ENCODE measurements at places on chromosomes 11 and 22.

DNA sequence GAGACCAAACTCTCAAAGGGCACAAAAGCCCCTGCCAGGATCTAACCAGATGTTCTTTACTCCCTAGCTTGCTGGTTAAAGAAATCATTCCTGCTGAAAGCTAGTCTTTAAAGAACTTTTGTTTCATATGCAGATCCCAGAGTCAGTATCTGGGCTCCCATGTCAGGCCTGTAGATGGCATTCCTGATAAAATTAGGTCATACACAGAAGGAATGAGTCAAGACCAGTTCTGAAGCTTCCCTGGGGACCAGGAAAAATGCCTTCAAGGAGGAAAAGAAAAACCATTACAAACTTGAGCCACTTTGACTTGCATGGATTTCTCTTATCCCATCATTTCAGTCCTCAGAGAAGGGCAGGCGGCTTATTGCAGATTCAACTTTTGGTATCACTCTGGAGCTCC, 5.9 kb downstream of the DBX1 start:
- no peak for DNase-seq

GRCh38 chr11:2118677-2119076, 20.5 kb downstream of the IGF2 start:
- no peak for DNase-seq

DNA sequence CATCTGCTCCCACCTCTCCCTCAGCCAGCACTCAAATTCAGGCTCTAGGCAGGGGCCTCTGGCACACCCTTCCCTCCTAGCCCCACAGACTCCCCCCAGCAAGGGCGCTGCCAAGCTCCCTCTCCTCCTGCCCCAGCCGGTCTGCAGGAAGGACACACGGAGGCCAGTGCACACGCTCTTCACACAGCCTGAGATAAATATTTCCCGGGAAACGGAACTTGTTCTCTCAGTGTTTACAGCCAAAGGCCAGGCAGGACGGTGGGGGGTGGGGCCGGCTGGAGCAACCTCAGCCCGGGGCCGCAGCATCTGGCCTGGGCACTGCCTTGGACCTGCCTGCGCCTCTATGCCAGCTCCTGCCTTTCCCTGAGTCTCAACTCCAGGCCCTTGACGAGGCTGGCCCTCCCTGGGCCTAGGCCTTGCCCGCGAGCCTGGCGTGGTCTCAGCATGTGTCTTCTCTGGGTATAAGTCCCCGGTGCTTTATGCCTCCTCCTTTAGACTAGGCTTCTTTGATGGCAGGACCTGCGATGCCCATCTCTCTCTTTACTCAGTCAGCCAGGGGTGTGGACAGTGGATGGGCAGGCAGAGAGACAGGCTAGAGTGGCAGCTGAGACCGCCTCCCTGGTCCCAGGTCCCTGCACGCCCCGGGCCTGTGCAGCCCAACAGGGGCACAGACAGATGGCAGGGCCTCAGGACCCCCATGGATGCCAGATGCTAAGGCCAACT, 48.4 kb downstream of the PDE2A start:
- peak; percentile 63 for DNase-seq

DNA sequence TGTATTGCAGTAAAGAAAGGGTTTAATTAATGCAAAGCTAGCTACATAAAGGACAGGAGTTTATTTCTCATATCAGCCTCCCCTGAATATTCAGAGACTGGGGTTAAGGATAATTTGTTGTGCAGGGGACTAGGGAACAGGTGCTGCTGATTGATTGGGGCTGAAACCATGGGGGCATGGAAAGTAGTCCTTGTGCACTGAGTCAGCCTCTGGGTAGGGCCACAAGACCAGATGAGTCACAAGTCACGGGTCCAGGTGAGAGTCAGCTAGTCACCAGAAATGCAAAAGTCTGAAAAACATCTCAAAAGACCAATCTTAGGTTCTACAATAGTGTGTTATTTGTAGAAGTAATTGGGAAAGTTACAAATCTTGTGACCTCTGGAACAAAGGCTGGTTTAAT, 32.9 kb upstream of the SYT13 start:
- no peak for DNase-seq

DNA sequence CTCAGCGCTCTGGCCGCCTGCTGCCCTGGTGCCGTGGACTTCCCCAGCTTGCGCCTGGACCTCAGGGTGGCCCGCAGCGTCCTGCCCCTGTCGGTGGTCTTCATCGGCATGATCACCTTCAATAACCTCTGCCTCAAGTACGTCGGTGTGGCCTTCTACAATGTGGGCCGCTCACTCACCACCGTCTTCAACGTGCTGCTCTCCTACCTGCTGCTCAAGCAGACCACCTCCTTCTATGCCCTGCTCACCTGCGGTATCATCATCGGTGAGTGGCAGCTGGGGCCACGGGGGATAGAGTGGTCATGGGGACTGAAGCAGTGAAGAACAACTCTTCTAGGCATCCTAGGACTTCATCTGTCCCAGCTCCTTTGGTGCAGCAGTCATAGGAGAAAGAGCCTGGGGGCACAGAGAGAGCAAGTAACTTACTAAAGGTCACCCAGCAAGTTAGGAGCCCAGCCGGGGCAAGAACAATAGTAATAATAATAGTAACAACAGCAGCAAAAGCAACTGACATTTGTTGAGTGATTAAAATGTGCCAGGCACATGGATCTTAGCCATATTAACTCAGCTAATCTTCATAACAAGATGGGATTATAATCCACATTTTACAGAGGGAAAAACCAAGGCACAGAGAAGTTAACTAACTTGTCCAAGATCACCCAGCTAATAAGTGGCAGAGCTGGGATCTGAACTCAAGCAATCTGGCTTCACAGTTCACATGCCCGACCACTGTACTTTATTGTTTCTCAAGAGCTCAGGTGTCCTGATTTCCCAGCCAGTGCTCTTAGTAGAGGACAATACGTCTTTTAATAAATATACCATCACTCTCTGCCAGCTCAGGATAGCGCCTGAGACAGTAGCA, 1.4 kb downstream of the SLC35C1 start:
- no peak for DNase-seq

GRCh38 chr11:17229481-17230152, 21.8 kb upstream of the PIK3C2A start:
- no peak for DNase-seq

GRCh38 chr11:44858796-44859527, 91.7 kb downstream of the TP53I11 start:
- no peak for DNase-seq

DNA sequence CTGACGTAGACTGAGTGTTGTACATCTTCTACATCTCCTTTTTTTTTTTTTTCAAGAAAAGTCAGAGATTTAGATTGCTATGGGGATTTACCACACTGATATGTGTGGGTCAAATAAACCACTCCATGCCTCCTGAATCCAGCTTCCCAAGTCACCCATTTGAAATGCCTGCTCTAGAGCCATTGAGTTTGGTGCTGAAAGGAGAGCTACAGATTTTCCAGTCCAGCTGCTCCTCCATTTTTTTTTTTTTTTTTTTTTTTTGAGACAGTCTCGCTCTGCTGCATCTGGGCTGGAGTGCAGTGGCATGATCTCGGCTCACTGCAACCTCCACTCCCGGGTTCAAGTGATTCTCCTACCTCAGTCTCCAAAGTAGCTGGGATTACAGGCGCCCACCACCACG, 115.2 kb upstream of the TIMP3 start:
- no peak for DNase-seq

DNA sequence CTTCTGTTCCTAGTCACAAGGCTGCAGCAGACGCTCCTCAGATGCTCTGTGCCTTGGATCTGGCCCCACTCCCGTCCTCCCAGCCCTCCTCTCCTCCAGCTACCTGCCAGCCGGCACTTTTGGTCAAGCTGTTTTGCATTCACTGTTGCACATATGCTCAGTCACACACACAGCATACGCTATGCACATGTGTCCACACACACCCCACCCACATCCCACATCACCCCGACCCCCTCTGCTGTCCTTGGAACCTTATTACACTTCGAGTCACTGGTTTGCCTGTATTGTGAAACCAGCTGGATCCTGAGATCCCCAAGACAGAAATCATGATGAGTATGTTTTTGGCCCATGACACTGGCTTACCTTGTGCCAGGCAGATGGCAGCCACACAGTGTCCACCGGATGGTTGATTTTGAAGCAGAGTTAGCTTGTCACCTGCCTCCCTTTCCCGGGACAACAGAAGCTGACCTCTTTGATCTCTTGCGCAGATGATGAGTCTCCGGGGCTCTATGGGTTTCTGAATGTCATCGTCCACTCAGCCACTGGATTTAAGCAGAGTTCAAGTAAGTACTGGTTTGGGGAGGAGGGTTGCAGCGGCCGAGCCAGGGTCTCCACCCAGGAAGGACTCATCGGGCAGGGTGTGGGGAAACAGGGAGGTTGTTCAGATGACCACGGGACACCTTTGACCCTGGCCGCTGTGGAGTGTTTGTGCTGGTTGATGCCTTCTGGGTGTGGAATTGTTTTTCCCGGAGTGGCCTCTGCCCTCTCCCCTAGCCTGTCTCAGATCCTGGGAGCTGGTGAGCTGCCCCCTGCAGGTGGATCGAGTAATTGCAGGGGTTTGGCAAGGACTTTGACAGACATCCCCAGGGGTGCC, 109.8 kb downstream of the BCR start:
- peak; percentile 81 for DNase-seq

- DNase-seq, result no peak
These were observed 6.2 kb downstream of the LRRC74B start for GRCh38 chr22:21051831-21052400.

GRCh38 chr22:38881464-38881871, 9.5 kb upstream of the CBX6 start:
- no peak for DNase-seq

GRCh38 chr11:104443387-104443786, 279.4 kb upstream of the PDGFD start:
- no peak for DNase-seq

DNA sequence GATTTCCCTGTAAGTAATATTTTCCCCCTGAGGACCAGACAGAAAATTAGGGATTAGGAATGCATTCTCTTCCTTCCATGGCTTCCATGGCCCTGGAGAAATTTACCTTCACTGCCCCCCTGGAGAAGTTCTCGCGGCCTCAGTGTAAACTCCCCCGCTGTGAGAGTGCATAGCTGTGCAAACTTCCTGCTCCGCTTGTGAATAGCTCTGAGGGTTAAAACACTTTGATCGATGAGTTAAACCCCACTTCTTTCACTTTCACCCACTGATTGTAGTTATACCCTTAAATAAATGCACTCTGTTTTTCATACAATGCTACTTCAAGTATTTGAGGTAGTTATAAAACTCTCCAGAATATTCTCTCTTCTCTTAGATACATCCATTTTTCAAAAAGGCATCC, 190.8 kb downstream of the DSCAML1 start:
- no peak for DNase-seq

DNA sequence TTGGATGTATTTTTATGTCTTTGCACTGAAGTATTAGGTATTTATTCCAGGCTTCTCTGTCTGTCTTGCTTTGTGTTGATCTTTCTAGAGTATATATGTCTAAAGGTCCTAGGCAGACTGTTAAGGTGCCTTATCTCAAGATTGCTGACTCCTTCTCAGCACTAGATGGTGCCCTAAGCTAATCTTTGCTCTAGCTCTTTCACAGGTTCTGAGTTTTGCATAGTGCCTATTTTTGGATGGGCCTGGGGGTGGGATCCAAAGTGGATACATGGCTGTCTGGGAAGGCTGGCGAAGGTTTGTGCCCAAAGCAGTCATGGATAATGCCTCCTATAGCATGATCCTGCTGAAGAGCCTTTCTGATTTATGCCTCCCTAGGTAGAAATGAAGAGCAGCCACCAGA, 154.9 kb downstream of the TRPC6 start:
- DNase-seq, result no peak

GRCh38 chr11:100932474-100933100, 197.0 kb downstream of the PGR start:
- DNase-seq, result no peak

GRCh38 chr22:28788601-28789000, 11.8 kb downstream of the XBP1 start:
- DNase-seq, result no peak

DNA sequence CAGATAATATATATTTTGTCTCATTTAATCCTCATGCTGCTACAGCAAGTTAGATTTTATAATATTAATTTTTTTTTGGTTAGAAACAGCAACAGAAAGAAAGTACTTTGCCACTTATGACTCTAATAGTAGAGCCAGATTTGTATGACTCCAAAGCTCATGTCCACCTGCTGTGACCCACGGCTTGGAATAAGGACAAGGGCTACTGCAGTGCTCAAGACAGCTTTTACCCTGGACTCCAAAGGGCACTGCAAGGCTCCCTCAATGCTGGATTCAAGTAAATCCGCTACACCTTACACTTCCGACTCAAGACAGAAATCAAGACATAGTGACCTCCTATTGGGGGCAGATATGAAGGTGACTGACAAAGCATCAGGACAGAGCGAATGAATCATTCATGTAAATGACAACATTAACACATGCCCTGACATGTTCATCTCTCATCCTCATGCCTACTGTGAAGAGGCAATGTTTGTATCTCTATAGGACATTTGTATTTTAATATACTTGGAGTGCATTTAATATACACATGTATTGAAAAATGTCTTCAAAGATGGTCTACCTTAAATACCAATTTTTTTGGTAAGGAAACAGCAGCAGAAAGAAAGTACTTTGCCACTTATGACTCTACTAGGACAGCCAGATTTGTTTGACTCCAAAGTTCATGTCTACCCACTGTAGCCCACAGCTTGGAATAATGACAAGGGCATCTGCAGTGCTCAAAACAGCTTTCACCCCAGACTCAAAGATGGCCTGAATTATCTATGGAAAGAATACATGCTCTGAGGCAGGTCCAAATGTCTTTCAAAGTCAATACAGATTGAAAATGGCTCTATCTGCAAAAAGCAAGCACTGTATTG, 375.6 kb upstream of the CCDC90B start:
- no peak for DNase-seq

- no peak for DNase-seq
These were observed 32.4 kb upstream of the PDGFB start for GRCh38 chr22:39277142-39277607.

DNA sequence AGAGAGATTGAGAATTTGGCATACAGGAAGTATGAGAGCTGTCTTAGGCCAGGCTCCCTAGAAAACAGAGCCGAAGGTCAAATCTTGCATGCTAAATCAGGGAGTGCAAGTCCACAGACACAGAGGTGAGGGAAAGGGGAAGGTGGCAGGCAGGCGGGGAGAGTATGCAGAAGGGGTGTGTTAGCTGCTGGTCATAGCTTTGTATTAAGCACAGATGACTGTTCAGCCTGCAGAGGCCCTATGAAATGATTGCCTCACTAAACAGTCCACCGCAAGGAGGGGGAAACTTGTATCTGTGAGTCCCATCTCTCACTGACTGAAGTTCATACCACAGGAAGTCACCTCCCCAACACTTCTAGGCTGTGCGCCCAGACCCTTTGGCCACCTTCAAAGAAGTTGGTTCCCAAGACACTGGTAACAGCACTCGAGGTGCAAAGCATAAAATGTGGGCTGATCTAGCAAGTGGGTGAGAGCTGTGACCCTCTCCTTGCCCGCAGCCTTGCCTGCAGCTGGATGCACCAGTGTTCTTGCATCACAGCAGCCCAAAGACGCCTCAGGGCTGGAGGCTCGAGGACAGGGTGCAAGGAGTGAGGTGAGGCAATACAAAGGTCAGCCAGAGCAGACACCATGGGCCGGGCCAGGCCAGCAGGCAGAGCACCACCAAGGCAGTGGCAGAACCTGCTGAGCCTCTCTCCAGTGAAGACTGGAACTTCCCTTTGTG, 115.3 kb upstream of the TBCEL start:
- no peak for DNase-seq

GRCh38 chr11:73259406-73260126, 12.6 kb upstream of the P2RY6 start:
- DNase-seq, result no peak
